Stimulated activated CD4-positive, alpha-beta T cell treated with anti-CD3 and anti-CD28 coated beads, Interleukin-15, amount 100 ng/mL, for 1 hour (primary cell): ENCODE measurements at places on chromosomes 7 and 10.

- DNase-seq = no peak
Observed at GRCh38 chr10:69217119-69217754, 2.9 kb upstream of the HKDC1 start.

GRCh38 chr10:126392469-126392868 lies 4.2 kb upstream of the ADAM12 start:
- DNase-seq = no peak

DNA sequence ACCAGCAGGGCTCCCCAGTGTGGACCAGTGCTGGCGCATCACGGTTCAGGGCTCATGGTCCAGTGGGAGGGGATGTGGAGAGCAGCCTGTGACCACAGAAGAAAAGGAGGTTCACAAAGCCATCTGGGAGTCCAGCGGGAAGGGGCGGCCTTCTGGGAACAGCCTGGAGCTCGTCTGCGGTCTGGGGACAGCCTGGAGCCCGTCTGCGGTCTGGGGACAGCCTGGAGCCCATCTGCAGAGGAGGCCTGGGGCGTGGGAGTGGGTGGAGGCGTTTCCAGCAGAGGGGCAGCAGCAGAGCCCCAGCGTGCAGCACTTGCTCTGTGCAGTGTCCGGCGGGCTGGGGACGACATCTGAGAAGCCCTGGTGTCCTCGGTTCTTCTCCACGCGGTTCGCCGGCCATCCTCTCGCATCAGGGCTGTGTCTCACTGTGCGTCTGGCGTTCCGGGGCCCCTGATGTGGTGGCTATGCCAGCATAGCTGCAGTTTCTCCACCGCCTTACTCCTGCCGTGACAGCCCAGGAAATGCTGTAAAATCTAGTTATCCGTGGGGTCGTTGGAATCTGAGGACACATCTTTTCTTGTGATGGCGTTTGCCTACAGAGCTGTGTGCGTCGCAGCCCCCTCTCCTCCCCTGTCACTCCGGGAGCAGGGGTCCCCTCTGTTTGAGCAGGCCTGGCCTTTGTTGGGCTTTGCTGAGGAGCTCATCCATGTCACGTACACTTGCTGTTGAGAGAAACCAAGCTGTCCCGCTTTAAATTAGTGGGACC lies 104.6 kb downstream of the INPP5A start:
- DNase-seq = no peak

DNA sequence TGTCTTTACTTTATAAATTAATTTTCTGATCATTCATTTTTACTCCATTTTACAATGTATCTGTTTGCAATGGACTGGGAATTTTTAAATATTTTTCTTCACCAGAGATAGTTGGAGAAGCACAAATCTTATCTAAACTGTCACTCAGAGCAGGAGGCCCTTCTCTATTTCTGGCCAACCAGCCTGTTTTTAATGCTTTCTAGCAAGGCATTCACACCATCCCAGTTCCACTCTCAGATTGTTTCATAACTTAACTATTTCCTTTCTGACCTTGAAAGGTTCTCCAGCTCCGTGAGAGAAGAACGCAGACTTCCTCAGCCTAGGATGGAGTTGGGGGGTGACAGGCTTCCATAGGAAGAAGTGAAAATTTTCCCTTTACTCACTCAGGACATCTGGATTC lies 155.8 kb downstream of the SKIDA1 start:
- no peak for DNase-seq

DNA sequence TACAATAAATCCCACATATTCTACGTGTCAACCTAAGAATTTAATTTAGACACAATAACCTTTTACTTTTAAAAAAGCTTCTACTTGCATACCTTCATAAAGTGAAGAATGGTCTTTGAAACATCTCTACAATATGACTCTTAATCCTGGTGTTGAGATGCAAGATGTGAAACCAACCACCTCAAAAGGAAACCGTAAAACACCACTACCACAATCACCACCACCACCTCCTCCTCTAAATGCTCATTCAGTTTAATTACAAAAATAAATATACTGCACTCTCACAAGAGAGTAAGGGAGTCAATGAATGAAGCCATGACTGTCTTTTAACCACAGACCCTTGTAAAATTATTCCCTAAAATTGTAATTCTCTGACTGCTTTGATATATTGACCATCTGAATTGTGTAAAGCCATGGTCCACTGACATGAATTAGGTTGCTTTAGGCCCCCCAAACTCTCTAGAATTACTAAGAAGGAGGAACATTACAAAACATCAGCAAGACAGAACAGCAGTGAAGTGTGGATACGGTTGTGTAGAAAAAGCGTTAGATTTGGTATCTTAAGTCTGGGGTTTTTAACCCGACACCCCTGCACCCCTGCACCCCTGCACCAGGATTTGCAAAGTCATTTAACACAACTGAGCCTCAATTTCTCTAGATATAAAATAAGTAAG lies 171.4 kb downstream of the SFMBT2 start:
- no peak for DNase-seq

- no peak for DNase-seq
Observed at GRCh38 chr7:106127984-106128780, 16.1 kb upstream of the SYPL1 start.

GRCh38 chr10:105113666-105114065 lies 472.6 kb downstream of the SORCS3 start:
- DNase-seq = no peak

GRCh38 chr7:108165723-108166122 lies 35.6 kb upstream of the LAMB4 start:
- DNase-seq = no peak

DNA sequence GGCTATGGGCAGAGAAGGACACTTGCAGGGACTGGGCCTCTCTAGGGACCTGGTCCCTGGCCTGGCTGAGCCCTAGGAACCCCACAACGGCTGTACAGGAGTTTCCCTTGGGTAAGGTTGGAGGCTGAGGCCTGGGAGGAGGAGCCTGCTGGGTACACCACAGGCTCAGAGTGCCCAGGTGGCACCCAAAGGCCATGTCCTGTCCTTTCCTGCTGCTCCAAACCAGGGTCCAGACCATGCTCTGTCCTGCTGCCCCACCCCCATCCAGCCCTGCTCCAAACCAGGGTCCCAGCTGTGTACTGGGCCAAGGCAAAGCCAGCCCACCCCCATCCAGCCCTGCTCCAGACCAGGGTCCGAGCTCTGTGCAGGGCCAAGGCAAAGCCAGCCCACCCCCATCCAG lies 35.3 kb upstream of the ZNF488 start:
- no peak for DNase-seq

DNA sequence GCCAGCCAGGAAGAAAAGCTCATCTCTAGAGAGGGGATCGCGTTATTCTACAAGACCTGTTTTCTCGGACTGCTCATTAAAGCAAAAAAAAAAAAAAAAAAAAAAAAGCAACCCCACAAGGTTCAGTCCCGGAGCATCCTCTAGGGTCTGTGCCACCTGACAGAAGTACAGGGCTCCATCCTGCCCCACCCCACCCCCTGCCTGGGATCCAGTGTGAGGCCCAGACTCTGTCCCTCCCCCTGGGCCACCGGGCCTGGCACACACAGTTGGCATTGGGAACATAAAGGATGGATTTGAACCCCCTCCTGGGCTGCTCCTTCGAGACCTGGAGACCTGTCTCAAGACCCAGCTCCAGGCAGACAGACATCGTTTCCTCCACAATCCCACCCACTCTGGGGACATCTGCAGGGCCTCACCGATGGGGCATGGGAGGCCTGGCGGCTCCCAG lies 688 bp downstream of the ORAI2 start:
- no peak for DNase-seq

DNA sequence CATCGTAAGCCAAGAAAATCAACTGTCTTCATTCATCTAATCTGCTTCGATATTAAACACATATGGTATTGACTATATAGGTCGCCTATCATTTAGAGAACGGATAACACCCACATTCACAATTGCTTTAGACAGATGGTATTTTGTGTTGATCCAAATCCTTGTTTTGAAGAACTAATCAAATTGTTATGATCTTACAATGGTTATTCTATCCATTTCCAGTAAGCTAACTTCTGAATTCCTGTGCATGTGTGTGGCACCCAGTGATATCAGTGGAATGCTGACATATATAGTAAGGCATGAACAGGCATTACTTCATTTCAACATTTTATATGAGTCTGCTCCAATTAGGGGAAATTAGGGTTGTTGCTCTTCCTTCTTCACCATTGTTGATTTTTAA lies 98.8 kb downstream of the SEMA3E start:
- DNase-seq = no peak

DNA sequence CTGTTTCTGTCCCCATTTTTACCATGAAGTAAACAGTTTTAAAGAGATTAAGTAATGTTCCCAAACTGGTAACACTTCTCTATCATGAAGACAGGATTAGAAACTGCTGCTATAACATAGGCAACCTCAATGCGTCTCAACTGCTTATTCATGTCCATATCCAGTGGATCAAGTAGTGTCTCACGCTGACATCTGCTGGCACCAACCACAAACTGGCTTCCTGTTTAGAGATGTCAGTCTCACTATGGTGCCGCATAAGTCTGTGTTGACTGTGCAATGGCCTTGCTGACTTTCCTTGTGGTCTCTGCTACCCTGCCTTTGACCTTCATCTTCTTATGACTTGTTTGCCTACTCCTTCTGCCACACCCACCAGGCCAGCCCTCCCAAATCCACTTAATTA lies 369.6 kb upstream of the DPP6 start:
- DNase-seq = no peak

GRCh38 chr10:123674741-123675140 lies 8.6 kb downstream of the GPR26 start:
- DNase-seq = no peak

DNA sequence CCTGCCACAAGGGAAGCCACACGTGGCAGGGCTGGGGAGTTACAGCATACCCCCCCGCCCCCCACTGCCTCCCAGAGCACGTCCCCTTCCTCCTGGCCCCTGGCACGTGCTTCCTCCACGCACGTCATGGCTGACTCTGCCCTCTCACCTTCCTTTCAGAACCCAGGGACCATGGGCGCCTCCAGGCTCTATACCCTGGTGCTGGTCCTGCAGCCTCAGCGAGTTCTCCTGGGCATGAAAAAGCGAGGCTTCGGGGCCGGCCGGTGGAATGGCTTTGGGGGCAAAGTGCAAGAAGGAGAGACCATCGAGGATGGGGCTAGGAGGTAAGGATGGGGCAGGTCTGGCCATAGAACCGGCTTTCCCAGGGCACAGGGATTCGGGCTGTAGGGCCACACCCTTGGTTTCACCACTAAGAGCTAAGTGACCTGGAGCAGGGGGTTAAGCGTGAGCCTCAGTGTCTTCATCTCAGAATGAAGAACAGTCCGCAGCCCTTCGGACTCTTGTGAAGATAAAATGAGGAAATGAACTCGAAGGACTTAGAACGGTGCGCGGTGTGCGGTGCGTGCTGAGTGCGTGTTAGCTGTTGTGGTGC lies 2.5 kb downstream of the NUDT1 start:
- no peak for DNase-seq

- DNase-seq = no peak
Observed at GRCh38 chr7:128398841-128399135, 11.0 kb downstream of the IMPDH1 start.

GRCh38 chr7:128846781-128847444 lies 15.7 kb upstream of the ATP6V1F start:
- DNase-seq = no peak

- no peak for DNase-seq
Observed at GRCh38 chr10:110368556-110368955, 63.8 kb upstream of the SMNDC1 start.

GRCh38 chr10:44039599-44039998 lies 345.3 kb downstream of the CXCL12 start:
- DNase-seq = no peak

DNA sequence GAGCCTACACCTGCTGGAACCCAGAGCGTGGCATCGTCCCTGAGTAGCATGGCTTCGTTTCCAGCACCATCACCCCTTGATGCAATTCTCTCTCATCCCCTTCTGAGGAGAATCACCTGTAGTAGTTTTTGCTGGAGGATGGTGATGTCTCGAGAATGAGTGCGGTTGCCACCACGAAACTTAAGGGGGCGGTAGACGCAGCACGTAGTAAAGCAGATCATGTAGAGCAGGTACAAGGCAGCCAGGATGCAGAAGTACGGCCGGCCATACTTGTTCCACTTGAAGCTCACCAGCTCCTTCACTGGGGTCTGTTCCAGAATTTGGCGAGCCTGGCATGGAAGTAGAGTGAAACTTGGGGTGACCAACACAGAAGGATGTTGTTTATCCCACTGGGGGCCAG lies 8.1 kb downstream of the TRPV5 start:
- no peak for DNase-seq

- DNase-seq = no peak
Observed at GRCh38 chr7:151491859-151492258, 27.8 kb downstream of the RHEB start.

DNA sequence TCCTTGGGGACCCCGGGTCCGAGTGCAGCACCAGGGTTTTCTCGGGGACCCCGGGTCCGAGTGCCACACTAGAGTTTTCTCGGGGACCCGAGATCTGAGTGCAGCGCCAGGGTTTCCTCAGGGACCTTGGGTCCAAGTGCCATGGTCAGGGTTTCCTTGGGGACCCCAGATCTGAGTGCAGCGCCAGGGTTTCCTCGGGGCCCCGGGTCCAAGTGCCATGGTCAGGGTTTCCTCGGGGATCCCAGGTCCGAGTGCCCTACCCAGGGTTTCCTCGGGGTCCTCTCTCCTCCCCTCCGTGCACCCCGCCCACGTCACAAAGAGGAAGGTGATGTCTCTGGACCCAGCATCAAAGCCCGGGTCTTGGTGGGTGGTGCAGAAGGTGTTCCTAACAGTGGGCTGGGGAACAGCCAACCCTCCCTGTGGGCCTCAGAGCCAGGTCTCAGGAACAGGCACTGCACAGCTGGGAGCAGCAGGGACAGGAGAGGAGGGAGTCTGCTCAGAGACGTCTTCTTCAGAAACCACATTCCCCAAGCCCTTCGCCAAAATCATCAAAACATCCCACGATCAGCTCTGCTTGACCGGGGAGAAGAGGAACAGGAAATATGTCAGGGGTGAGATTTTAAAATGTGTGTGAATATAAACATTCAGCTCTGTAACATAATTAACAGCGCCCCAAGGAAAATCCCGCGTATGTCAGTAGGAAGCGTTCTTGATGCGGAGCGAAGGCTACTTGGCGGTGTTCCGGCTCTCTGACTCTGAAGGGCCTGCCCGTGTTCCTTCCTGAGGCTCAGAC lies 540.7 kb downstream of the DNAJB6 start:
- DNase-seq = no peak

GRCh38 chr7:104931181-104931781 lies 82.7 kb upstream of the KMT2E start:
- no peak for DNase-seq

GRCh38 chr7:123883154-123883553 lies 38.2 kb downstream of the HYAL4 start:
- no peak for DNase-seq

- DNase-seq = no peak
Observed at GRCh38 chr10:30357806-30358205, 8.7 kb upstream of the MTPAP start.

DNA sequence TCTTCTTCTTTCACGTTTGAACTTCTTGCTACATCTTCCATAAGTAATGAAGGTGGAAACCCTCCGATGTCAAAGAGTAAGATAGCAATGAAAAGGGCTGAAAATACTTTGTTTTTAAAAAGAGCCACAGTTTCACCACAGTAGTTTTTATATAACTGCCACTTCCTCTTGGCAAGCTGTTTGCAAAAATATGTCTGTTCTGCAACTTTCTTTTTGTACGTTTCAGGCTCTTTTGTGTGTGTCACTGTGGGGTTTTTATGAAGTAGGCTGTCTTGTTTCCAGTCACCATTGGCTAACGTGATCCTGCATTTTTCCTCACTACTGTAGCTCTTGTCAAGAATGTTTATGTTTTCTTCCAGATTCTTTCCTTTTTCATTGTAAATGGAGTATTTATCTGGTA lies 55.6 kb downstream of the SLC16A9 start:
- DNase-seq = no peak
